ENCODE measurements at places on chromosomes 2 and 18.
A peak's percentile ranks its signal among the peaks of the same experiment; 100 is the strongest.

GRCh38 chr2:200592406-200593075 is 6.7 kb downstream of the AOX1 start:
- peak; percentile 57 for DNase-seq

GRCh38 chr18:59617468-59617932 is 79.7 kb downstream of the CCBE1 start:
- peak; percentile 72 for DNase-seq

DNA sequence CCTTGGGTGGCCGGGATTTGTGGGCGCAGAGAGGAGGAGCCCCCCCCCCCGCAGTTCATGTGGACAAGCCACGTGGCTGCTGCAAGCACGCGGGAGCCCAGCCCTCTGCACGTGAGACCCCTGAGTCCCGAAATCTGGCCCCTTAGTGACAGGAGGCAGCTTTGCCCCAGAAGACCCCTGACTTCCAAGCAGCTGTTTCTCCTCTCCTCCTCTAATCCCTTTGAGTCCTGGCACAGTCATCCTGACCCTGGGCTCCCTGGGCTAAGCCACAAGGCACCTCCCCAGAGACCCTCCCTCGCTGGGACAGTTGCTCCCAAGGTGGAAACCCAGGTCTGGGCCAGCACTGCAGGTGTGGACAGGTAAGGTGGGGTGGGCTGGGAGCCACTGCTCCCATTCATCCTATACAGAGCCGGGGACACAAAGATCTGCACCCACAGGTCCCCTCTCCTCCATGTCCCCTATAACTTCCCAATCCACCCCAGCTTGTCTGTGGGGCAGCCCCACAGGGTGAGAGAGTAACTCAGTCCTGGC is 923 bp downstream of the TEKT4 start:
- no peak for DNase-seq

GRCh38 chr2:173568054-173568453 is 213.4 kb downstream of the CDCA7 start:
- DNase-seq = peak; percentile 26

GRCh38 chr2:37711308-37711731 is 39.9 kb upstream of the CDC42EP3 start:
- peak; percentile 98 for DNase-seq

- DNase-seq = peak; percentile 24
These were observed 104.7 kb upstream of the FAM117B start for GRCh38 chr2:202530038-202530437.

Data from M059J (cell line).